Kidney glomerular epithelial cell (primary cell): ENCODE measurements at places on chromosomes 13 and 19.

DNA sequence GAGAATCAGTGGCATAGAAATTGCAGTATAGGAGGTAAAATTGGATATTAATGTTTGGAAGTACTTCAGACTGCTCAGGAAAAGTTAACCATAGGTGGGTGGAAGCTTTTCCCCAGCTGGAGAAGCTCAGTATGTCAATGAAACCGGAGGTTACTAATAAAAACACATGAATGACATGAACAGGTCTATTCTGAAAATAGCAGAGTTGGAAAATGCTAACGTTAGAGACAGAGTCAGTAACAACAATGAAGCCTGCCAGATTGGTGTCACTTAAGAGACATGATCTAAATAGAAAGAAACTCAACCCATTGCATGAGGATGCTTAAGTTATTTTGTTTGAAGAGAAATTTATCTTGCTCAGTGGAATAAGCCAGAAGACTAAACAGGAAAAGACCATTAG, 364.5 kb downstream of the DNAJC15 start:
- DNase-seq: no peak

GRCh38 chr19:49680421-49681351, 3.6 kb downstream of the PRMT1 start:
- peak; percentile 81 for DNase-seq

GRCh38 chr13:76846363-76846762, 39.8 kb downstream of the KCTD12 start:
- DNase-seq: no peak

- DNase-seq: no peak
Observed at GRCh38 chr13:50340146-50340545, 324.9 kb downstream of the KCNRG start.

DNA sequence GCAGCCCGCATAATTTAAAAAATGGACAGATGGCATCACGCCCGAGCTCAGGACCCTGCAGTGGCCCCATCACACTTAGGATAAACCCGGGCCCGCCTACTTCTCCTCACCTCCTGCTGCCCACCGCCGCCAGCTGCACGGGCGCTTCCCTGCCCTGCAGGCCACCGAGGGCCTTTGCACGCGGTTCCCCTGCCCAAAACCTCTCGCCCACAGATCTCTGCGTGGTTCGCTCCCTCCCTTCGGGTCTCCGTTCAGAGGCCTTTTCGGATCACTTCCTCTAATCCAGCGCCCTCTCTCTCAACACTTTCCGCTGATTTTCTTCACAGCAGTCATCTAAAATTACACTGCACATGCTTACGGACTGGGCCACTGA, 1.8 kb downstream of the SHISA7 start:
- no peak for DNase-seq

DNA sequence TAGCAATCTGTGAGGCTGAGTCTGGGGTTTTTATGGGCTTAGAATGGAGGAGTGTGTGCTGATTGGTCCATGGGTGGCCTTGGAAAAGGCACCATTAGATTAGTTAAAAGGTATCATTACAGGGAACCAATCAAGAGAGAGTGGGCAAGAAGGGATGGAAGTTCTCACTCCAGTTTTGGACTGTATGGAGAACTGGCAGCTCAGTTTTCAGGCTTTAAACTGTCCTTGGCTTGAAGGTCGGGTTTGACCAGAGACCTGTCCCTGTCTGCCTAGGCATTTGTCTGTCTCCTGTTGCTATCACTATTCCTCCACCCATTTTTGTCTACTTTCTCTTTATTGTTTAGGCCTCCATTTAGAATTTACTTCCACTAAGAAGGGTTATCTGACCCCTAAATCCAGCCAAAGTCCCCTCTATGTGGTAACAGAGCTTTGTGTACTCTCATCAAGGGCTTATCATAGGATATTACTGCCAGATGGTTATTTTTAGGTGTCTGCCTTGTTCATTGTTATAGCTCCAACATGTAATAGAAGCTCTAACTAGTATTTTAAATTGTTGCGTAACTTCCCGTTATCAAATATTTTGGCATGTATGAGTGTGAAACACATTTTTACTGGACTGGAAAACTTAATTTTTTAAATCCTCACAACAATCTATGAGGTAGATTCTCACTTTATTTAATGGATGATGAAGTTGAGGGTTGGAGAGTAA, 133.3 kb upstream of the SLC10A2 start:
- DNase-seq: no peak

DNA sequence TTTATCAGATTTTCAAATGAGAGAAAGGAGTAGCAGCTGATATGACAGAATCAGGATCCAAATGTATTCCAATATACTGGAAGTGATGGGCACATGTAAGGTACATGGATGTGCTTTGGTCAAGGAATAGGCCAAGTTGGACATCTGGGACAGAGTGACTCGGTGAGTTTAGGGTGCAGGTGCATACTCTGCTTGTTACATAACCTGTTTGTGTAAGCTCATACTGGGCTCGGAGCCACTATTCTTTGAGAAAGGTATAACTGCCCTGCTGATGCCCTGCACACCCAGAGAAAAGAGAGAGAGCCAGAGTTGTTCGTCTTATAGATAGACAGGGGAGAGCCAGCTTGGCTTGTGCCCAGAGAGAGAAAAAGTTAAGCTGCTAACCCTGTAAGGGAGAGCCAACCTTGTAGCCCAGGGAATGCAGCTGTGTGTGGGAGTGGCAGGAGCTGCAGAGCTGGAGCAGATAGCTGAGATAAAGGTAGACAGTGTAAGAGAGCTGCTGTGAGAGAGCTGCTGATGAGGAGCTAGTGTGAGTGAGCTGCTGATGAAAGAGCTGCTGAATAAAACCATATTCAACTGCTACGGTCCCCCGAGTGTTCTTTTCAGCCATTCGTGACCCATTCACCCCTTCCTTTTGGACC, 40.7 kb upstream of the N4BP2L1 start:
- peak; percentile 6 for DNase-seq

- DNase-seq: no peak
Observed at GRCh38 chr19:33261511-33262189, 36.0 kb upstream of the SLC7A10 start.

GRCh38 chr19:34430738-34431625, 2.8 kb downstream of the UBA2 start:
- peak; percentile 31 for DNase-seq

DNA sequence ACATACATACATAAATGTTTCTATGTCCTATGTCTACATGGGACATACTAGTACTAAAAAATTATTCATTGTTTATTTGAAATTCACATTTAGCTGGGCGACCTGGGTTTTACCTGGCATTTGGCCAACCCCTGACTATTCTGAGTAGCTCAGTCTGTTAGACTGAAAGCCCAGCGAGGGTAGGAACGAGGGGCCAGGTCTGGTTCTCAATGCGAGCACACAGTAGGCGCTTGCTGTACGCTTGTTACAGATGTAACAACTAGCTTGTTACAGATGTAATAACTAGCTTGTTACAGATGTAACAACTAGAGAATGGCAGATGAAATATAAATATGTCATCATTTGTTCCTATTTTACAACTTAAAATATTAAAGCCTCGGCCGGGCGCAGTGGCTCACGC, 920 bp upstream of the ANO8 start:
- no peak for DNase-seq

GRCh38 chr13:20431687-20432384, 93.8 kb downstream of the CRYL1 start:
- no peak for DNase-seq

DNA sequence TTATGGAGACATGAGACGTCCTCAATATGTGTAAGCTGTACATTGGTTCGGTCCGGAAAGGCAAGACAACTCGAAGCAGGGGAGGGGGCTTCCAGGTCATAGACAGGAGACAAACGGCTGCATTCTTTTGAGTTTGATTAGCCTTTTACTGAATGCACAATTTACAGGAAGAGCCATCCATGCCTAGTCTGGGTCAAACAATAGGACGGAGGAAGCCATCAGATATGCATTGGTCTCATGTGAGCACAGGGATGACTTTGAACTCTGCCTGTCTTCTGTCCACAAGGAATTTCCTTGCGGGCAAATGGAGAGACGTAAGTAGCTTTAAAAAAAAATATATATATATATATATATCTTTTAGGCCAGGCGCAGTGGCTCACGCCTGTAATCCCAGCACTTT, 1.9 kb upstream of the CCNP start:
- no peak for DNase-seq

GRCh38 chr13:44523146-44524015, 52.7 kb downstream of the TSC22D1 start:
- DNase-seq: peak; percentile 80

GRCh38 chr19:18346091-18346490, 5.7 kb downstream of the PGPEP1 start:
- no peak for DNase-seq

DNA sequence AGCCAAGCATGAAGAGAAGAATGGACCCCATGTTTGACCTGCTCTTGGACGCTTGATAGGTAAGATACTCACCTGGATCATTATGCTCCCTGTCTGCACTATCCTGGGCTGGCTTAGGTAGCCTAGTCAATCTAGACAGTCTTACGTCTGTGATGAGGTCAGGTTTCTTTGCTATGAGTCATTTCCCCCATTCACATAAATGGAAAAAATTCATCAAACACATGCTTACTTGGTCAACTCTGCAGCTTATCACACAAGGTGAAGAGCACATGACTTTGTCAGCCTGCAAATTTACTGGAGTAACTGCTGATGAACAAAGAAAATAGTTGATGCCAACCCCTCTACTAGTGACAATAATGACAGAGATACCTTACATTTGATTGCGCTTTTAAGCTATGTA, 170.0 kb downstream of the NUFIP1 start:
- DNase-seq: peak; percentile 43

GRCh38 chr19:29793116-29793727, 18.6 kb upstream of the CCNE1 start:
- DNase-seq: no peak

- DNase-seq: peak; percentile 52
Observed at GRCh38 chr13:39148513-39148961, 110.3 kb downstream of the NHLRC3 start.

DNA sequence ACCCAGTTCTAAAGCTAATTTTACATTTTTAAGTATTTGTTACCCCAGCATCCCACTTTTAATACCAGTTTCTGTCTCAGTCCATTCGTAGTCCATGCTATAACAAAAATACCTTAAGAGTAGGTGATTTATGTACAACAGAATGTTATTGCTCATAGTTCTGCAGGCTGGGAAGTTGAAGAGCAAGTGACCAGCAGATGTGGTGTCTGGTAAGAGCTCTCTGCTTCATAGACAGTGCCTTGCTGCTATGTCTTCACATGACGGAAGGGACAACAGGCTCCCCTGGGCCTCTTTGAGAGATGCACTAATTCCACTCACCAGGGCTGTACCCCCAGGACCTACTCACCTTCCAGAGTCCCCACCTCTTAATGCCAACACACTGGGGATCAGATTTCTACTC, 96.6 kb downstream of the COL4A2 start:
- no peak for DNase-seq

DNA sequence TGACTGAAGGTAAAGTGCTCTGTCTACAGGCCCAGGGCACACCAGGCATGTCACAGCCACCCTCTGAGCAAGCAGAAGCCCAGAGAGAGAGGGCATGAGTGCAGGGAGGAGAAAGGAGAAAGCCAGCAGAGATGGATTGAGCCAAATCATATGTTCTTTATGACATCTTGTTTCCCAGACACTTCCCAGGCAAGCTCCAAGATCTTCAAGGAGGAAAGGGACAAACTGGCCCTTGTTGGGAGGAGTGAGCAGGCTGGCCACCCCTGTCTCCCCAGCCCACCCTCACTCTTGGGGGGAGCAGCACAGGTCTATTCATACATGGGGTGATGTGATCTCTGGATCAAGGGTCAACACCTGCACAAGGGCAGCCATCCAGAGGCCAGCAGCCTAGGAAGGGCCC, 298.8 kb downstream of the UQCRFS1 start:
- no peak for DNase-seq

DNA sequence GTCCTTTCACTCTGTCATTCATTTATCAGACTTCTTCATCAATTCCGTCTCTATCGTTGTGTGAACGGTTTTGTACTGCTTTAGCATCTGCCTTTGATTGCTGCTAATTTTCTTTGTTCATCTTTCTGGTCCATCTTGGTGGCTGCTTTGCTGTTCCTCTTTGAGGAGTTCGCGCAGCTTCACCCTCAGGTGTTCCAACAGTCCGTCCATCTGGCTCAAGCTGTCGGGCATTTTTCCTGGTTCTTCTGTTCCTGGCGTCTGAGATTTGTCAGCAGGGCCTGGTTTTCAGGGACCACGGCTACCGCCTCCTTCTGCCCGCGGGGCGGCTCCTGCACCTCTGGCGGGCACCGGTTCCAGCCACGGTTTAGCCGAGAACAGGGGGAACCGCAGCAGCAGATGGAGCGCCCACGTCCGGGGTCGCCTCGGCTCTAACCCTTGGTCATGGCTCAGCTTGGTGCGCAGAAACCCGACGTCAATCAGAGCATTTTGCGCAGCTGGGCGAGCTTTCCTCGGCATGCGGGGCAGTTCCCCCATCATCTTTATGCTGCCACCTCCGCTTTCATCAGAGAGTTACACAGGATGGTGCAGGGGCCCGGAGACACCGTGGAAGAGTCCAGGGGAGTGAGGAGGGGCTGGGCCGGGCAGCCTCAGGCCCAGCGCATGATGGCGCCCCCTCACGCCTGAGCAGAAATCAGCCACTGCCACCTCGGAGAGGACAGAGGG, 89.5 kb downstream of the ZNF100 start:
- no peak for DNase-seq

GRCh38 chr13:94712287-94712811, at the start of gene SOX21:
TSS of gene SOX21 (minus strand) at chr13:94712545. CDS start at chr13:94712049, 496 bp downstream.
- no peak for DNase-seq
